PC-3 (cell line): ENCODE measurements at places on chromosomes 2 and 18. TPM values are rescaled to one million over a fixed set of nuclear protein-coding genes. Genes with fewer than 3 reads are reported as not detected.

The CCT7 gene
- total RNA-seq: 517 and 538 TPM in 2 replicates

GRCh38 chr18:27274901-27275300, 89.8 kb upstream of the CHST9 start:
- DNase-seq: peak; percentile 15

GRCh38 chr18:28905509-28905908, 728.6 kb upstream of the CDH2 start:
- DNase-seq: peak; percentile 74

DNA sequence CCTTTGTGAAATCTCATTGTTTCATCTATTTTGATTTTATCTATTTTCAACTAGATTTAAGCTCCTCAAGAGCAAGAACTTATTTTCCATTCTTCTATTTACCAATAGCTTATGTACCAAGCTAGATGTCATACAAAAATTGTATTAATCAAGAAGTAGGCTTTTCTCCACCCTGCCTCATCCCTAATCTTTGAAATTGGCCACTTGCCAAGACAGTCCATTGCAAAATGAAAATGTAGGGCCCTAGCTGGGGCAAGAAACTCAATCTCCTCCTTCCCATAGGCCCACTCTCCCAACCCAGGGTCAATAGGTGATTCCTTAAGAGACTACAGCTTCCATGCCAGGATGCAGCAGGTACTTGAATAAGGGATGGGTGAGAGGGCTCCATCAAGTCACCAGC, 39.3 kb upstream of the STPG4 start:
- DNase-seq: no peak

The FABP1 gene
- total RNA-seq: not detected in 2 replicates

DNA sequence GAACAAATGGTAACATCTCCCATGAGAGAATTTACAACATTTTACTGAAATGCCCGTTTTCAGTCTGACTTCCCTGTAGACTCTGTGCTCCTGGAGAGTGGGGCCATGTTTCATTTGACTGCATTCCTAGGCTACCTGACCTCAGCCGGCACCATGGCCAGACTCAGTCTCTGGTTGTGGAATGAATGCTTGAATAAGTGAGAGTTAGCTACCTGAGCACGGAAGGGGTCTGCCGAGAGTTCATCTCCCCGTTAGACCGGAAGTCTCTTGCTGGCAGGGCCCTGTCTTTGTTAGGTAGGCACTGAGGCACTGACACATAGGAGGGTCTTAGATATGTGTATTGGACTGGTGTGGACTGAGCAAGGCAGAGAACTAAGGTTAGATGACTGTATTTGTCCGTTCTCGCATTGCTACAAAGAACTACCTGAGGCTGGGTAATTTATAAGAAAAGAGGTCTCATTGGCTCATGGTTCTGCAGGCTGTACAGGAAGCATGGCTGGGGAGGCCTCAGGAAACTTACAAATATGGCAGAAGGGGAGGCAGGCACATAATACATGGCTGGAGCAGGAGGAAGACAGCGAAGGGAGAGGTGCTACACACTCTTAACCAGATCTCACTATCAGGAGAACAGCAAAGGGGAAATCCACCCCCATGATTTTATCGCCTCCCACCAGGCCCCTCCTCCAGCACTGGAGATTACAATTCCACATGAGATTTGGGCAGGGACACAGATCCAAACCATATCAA, 271.2 kb downstream of the GLI2 start:
- DNase-seq: no peak

DNA sequence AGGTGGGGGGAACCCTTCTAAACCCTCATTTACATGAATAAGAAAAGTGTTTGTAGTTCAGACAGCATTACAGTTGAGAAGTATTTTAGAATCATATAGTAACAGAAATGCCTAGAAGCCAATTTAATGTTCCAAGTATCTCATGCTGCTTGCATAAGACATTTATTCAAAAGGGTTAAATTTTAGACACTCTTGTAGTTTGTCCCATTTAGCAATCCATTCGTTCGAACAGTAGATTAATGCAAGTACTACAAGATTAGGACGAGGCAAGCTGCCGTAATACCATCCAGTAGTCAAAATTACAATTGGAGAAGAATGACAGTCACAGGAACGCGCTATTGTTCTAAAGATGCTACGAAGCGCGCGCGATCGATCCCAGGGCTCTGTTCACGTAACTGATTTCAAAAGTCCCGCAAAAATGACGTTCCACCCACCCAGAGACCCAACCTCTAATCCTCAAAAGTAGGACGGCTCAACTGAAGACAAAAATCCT, 1.2 kb downstream of the TMEM237 start:
- DNase-seq: no peak

DNA sequence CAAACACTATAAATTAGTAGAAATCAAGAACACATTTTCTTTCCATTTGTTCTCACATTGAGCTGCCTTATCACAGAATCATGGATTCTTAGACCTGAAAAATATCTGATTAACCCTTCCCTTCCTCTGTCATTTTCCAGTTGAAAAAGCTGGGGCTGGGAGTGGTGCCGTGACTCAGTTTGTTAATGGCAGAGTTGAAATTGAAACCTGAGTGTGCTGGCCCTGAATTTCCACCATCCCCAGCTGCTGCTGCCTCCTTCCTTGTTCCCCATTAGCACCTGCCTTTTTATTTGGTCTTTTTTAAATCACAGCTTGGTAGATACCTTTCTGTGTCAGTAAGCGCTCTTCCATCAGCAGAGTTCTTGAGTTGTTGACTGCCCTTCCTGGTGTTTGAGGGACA, 10.6 kb downstream of the FARP2 start:
- DNase-seq: no peak
